GM12891 (cell line): ENCODE measurements at places on chromosomes 12 and 14.

DNA sequence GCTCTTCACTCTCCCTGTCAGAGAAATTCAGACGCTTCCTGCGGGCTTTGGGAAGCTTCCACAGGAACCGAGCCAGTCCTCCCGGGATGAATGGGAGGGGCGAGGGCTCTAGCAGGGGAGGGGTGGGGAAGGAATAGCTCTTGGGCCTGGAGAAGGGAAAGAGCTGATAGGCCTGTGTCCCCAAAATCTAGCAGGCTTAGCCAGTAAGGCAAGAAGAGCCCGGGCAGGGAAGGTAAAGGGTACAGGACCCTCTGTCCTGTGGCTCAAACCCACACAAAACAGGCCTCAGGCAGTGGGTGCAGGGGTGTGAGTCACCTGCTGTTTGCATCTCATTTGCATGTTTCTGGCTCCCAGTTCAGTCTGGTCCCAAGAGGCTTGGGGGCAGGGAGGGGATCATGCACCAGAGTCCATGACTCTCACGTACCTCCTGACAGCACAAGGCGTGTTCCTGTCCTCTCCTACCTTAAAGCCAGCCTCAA is 8.7 kb upstream of the SMUG1 start:
- no peak for DNase-seq

- DNase-seq: no peak
Observed at GRCh38 chr12:121894633-121895032, 6.0 kb downstream of the PSMD9 start.

DNA sequence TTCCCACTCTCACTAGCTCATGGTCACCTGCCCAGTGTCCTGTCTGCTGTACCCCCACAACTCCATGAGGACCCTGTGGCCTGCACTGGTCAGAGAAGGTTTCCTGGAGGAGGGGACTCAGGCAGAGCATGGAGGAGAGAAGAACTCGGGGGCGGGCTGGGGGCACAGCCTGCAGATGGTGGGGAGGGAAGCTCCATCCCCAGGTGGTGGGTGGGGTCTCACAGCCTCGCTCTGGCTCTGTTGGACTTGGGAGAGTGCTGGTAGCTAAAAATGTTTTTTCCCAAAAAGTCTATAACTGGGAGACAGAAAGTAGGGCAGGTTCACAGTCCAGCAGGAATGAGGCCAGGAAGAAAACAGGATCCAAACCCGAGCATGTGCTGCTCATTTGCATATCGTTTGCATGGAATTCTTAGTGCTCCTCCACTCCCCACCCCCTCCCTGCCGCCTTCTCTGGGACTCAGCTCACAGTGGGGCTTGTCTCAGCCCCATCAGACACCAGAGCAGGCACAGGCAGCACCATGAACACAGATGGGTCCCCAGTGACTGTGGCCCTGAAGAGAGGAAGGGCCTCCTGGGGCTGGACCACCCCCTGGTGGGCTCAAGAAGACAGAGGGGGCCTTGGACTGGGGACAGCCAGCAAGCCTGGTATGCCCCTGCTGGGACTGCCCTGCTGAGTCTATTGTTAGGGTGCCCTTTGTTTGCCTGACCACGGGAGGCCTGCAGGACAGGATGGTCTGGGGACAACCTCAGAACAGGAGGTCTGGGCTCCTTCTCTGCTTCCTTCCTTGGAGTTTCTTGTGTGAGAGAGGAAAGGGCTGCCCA is 67.0 kb upstream of the SFSWAP start:
- DNase-seq: no peak

- DNase-seq: no peak
Observed at GRCh38 chr14:104705340-104706047, 16.1 kb downstream of the INF2 start.

- no peak for DNase-seq
Observed at GRCh38 chr12:32125455-32126084, 18.9 kb downstream of the BICD1 start.

DNA sequence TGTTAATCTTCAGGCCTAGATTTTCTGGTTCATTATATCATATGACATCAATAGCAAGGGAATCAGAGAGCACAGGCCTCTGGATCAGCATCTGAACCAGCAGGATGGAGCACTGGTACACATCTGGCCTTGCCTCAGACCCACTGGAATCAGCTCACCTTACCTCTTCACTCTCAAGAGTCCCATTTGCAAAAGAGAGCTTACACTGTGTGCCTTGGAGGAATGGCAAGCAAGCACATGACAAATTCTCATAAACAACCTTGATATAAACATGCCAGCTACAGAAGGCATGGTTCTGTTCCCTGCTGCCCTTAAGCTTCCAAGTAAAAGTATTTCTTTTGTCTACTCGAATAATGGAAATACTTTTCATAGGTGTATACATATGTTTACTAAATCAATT is 128.6 kb upstream of the CPM start:
- DNase-seq: no peak

DNA sequence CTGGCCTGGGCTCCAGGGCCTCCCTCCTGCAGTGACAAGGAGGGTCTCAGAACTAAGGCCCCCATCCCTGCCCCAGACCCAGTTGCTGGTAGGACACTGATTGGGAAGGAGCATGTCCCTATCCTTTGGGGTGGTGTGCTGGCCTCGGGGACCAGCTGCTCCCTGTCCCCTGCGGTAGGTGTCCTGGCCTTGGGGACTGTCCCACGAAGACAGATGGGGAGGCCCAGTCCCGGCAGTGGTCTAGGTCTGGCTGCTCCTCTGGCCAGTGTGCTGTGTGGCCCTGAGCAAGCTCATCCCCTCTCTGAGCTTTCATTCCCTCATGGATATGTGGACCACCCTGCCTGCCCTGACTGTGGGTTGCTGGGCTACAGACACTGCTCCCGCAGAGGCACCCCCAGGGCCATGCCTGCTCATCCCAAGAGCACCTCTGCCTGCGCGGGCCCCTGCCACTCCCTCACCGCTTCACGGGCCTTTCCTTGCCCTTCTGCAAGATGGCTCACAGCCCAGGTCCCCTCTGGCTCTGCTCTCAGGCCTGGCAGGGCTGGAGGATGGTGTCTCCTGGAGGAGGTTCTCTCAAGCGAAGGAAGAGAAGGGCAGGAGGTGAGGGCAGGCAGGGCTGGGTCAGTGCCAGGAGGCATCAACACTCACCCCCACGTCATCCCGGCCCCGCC is 12.5 kb downstream of the AHNAK2 start:
- no peak for DNase-seq

- no peak for DNase-seq
Observed at GRCh38 chr12:92472201-92472600, 230.6 kb upstream of the PLEKHG7 start.

- DNase-seq: no peak
Observed at GRCh38 chr12:87796961-87797516, 232.2 kb downstream of the C12orf50 start.

GRCh38 chr14:61653507-61653906 is 41.8 kb upstream of the HIF1A start:
- DNase-seq: no peak

DNA sequence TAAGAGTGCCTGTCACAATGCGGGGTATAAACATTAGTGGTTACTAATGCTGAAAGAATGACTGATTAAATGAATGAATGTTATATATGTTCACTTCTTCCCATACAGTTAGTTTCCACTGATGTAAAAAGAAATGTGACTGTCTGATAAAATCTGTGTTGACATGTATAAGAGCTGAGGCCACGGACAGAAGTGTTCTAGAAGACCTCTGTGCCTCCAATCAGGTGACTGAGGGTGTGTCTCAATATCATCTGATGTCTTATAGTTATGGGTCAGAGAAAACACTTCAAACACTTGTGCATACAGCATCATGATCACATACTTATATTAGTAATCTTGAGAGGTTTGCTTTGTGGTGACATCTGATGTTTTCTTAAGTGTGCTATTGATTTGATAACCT is 183.4 kb downstream of the TTC7B start:
- no peak for DNase-seq

DNA sequence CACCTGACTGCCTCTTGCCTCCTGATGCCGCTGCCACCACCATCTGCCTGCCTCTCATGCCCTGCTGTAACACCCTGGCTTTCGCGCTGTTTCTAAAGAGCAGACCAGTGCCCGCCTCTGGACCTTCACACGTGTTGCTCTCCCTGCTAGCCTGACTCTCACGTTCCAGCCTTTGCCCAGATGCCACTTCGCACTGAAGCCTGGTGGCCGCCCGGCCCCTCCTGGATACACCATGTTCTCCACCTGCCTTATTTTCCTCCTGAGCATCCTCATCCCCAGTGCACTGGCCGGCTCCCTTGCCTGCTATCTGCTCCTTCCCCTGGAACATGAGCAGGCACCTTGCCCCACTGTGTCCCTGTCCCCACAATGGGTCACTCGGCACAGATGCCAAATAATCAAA is 146.5 kb downstream of the PIWIL1 start:
- no peak for DNase-seq

DNA sequence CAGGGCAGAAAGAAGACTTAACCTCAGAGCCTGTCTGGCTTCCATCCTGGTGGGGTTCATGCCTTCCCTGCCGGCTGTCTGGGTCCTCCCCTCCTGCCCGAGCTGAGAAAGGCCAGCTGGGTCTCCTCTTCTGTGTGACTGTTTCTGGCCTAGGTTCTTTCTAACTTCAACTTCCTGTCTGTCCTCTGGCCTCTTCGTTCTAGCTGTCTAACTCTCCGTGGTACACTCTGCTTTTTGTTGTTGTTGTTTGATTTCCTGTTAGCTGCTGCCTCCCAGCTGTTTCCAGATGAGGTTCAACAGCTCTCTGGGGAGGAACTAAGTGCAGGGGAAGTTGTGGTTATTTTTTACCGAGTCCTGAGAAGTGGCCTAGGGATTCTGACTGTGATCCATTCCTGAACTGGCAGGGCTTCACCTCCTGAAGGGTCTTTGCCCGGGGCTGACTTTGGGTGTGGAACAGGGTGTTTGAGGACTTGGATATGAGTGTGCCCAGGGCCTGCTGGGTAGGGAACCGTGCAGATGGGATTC is 3.2 kb downstream of the MLXIP start:
- DNase-seq: no peak

GRCh38 chr12:57470970-57471656 is 8.6 kb downstream of the ARHGAP9 start:
- DNase-seq: no peak

DNA sequence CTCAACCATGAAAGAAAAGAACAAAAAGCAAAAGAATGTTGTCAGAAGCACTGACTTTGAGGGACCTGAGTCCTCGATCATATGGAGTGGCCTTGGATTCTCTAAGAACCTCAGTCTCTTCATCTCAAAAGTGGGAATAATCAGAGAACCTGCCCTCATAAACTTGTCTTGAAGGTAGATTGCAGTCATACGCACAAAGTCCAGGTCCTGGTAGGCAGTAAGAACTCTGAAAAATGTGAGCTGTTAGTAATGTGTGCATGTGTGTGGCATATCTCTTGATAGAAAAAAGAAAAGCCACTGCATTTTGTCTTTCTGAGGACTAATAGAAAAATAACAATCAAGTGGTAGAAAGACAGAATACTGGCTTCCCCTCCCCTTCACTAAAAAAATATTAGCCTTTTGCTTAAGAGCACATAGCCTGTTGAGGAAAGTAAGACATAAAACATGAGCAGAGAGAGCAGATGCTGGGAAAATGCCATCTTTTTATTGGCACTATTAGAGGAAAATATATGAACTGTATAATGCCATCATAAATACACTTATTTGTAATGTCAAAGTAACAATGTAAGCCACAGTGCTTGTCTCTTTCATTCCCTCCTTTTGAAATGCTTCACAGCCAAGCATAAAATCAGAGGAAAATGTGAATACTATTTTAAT is 205.1 kb upstream of the TBX3 start:
- no peak for DNase-seq

- no peak for DNase-seq
Observed at GRCh38 chr12:22034709-22035506, 11.1 kb upstream of the CMAS start.

- no peak for DNase-seq
Observed at GRCh38 chr12:104276273-104277131, 27.0 kb upstream of the EID3 start.

DNA sequence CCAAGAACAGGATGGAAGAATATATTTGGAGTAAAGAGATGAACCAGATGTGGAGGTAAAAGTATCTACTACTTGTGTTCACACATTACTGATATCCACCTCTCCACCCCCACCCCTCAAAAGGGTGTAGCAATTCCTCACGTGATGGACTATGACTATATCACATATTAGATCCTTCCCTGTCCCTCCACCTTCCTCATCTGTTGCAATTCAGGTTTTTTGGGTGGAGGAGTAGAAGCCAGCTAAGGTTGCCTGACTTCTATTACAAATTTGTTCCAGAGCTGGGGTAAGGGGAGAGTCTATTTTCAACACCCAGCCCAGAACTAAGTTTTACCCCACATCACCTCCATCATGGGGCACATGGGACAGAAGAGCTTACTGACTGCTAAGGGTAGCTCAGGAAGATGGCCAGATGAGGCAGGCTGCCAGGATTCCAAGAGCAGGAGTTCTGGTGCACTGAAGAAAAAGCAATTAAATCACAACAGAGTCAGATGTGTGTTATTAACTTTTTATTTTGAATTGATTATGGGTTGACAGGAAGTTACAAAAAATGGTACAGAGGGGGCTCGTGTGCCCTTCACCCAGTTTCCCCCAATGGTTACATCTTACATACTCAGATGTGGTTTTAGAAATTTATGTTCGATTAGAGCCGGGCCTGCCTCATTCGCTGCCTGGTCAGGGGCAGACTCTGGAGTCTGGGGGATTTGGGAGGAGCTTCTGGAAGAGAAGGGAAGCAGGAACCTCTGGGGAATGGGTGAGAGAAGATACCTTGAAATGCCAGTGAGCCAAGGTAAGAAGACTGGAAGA is 2.1 kb downstream of the RNASE13 start:
- DNase-seq: no peak
